ENCODE measurements at places on chromosomes 2 and 18.
A peak's percentile ranks its signal among the peaks of the same experiment; 100 is the strongest.

GRCh38 chr2:119786295-119786694, 26.6 kb downstream of the PTPN4 start:
- DNase-seq = no peak

DNA sequence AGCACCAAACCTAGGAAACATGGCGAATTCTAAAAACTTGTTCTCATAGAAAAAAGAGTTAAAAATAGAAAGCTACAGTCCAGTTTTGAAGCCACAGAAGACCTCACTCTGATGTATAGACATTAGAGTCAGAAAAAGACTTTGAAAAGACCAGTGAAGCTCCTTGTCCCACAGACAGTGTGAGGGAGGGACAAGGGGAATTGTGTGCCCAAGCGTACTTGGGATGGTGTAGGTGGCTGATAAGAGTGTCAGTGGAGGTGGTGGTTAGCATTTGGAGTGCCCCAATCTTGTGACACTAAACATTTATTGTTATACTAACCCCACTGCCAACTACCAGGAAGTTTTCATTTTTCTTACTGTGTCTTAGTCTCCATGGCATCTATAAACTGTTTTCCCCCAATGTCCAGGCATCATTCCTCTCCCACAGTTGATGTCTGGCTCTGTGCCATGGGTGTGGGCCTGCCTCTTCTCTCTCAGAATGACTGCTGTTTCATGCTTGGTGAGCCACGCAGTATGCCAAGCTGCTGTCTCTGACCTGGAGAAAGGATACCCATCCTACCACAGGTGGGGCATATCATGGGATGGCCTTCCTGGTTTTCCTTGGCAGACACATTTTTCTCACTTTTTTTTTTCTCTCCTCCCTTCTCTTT, 161.4 kb downstream of the RPIA start:
- peak; percentile 64 for DNase-seq

DNA sequence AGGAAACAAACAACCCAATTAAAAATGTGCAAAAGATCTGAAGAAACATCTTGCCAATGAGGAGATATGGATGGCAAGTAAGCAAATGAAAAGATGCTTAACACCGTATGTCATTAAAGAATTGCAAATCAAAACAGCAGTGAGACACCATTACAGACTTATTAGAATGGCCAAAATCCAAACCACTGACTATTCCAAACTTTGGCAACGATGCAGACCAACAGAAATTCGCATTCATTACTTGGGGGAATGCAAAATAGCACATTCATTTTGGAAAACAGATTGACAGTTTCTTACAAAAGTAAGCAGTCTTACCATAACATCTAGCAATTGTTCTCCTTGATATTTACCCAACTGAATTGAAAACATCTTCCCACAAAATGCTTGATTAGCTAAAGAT, 1118.7 kb downstream of the SUCLG1 start:
- DNase-seq = no peak

DNA sequence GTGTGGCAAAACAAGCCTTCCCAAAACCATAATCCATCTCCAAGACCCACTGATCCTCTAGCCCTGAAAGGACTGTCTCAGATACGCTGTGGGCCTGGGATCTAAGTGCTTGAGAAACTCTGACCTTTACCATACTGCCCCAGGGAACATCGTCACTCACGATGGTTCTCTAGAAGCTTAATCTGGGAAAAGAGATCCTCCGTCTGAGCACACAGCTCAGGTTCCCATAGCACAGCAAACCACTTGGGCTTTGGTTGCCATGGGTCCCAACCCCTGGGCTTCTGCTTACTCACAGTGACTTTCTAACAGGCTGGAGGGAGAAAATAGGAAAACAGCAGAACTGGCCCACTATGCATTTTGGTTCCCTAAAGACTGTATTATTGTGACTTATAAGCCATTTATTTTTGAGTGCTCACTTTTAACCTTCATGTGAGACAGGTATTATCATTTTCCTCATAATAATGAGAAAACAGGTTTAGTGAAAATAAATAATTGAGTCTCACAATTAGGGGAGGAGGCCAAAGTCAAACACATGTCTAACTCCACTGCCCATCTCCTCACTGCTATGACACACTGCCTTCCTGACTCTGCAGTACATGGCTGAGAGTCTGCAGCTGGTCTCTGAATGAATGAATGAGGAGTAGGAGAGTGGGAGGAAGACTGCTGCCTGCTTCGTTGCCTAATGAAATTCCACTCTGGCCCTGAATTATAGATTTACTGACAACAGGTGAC, 46.7 kb downstream of the REEP1 start:
- DNase-seq = no peak

DNA sequence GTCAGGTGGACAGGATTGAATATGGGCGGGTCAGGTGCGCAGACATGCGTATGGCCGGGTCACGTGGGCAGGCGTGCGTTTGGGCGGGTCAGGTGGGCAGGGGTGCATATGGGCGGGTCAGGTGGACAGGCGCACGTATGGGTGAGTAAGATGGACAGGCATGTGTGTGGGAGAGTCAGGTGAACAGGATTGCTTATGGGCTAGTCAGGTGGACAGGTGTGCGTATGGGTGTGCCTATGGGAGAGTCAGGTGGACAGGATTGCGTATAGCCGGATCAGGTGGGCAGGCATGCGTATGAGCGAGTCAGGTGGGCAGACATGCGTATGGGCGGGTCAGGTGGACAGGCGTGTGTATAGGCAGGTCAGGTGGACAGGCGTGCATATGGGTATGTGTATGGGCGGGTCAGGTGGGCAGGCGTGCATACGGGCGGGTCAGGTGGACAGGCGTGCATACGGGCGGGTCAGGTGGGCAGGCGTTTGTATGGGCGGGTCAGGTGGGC, 30.3 kb upstream of the KLF11 start:
- DNase-seq = no peak
